ENCODE measurements at places on chromosomes 6 and 20.
A peak's percentile ranks its signal among the peaks of the same experiment; 100 is the strongest.

DNA sequence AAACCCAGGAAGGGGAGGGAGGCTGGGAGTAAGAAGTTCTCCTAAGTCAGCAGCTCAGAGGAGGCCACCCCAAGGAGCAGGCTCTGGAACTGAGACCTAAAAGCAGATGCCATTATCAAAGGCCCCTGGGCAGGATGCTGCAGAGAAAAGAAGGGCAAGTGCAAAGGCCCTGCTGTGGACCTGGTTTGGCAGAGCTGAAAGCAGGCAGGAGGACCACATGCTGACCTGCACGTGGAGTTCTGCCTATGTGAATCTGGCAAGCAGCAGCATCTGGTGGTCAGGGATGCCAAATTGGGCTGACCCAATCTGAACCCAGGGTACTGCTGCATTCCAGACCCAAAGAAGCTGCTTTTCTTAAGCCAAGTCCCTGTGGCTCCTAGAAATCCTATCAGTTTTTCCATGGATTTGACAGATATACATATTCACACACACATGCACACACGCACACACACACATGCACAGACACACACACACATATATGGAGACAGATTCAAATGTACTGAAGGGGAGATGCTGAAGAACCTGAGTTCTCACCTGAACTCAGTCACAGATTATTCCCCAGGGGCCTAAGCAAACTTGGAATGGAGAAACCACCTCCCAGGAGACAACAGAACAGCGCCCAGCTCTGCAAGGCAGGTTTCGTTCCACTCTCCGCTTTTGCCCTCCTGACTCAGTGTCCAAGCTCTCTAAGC is 119.9 kb downstream of the FOXA2 start:
- DNase-seq = no peak

GRCh38 chr6:122649701-122650100 is 39.5 kb downstream of the PKIB start:
- DNase-seq = no peak

DNA sequence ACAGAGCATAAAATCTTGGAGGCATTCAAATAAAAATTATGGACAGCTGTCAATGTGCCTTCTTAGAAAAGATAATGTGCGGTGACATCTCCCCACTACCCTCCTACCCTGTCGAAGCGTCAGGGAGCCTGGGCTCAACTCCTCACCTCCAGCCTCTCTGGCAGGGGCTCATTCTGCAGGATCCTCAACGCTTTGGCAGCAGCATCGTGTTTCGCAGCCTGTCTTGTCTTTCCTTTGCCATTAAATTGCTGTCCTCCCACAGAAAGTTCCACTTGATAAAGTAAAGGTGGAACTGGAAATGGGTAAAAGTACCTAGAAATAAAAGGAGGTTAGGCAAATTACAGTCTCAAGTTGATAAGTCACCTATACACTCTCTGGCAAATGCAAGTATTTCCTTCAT is 36.7 kb downstream of the STAU1 start:
- DNase-seq = no peak

GRCh38 chr20:52082612-52083011 is 109.0 kb downstream of the ZFP64 start:
- no peak for DNase-seq

DNA sequence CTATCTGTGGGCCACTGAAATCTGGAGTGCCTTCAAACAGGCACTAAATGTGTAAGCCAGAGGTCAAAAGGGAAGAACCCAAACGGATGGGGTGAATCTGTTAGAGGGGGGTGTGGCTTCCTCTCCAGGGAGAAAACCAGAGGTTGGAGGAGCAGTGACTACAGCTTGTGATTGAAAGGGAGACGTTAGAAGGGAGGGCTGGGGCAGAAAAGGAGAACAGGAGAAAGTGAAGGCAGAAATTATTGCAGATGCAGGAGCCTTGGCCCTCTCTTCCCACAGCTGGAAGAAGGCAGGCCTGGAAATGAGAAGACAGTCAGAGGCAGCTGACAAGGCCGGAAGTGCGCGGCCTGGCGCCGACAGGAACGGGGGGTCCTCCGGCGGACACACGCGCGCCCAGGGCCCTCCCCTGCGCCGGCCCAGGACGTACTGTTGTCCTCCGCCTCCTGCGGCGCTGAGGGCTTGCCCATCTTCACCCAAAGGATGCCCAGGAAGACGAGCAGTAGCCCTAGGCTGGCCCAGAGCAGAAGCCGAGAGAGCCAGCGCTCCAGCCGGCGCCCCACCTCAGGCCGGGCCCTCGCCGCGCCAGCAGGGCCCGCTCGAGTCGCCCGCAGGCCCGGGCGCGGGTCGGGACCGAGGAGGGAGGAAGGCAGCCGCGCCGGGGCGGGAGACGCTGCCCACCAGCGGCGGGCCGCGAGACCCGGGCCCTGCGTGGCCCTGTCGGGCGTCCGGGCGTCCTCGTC is 806 bp downstream of the LEMD2 start:
- peak; percentile 42 for DNase-seq

GRCh38 chr6:2961506-2961905 is 9.9 kb downstream of the SERPINB6 start:
- no peak for DNase-seq

DNA sequence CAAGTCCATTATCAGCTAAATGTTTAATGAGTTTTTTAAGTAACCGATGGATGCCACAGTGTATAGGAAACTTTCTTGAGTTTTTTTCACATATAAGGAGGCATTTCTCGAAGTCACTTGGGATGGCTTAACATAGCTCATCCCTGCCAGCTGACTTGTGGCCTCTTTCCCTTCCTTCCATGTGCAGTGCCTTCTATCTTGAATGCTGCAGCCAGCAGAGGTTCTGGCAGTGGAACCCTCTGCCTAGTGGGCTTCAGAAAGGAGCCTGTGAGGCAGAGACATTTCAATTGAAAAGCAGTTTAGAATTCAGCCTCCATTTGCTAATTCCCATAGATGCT is 51.9 kb downstream of the AKAP12 start:
- no peak for DNase-seq

GRCh38 chr6:85866370-85866730 is 223.7 kb upstream of the SYNCRIP start:
- DNase-seq = no peak

DNA sequence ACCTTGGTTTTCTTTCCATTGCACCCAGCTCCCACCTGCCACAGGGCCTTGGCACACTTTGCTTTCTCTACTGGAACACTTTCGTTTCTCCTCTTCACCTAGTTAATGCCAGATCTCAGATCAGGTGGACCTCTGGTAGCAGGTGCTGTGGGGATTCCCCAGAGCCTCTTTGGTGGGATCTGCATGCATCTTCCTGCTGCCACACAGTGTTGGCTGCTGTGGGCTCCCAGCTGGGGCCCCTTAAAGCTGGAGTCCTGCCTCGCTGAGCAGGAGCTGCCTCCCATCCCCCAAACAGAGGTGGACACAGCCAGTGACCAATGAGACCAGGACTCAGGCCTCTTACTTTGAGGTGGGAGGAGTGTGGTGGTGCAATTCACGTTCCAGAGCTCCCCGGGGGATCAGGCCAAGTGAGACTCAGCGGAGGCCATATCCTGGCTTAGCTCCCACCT is 28.4 kb downstream of the CEBPB start:
- no peak for DNase-seq

GRCh38 chr6:152932865-152933264 is 50.0 kb downstream of the FBXO5 start:
- DNase-seq = no peak

DNA sequence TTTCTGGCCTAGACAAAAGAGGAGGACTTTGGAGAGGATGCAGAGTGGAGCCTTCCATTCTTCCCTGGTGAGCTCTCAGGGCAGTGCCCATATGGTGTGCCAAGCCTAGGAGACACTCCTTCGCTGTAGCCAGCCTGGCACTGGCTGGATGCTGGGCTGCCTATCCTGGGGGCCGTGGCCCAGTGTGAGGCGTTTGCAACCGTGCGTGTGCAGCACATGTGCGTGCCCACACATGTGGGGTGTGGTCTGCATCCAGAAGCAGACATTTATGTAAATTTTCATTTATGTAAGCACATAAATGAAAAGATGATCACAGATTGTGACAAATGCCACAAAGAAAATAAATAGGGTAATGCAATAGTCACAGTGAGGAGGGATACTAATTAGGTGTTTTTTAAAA is 35.8 kb upstream of the ZNF831 start:
- DNase-seq = no peak

DNA sequence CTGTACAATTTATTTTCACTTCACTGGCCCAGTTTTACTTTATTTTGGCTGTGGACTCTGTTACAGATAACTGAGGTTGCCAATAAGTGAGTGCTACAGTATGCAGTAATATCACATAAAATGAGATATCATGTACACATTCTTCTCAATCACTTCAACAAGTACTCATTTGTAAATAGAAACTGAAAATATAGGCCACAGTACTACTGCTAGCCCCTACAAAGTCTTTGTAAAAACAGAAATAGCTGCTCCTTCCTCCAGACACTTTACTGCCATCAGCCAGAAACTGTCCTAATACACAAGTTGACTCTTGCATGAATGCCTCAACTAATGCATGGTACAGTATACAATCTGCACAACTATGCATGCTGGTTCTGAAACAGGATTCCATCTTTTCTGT is 9.2 kb downstream of the DTNBP1 start:
- no peak for DNase-seq

GRCh38 chr6:16669227-16669626 is 92.0 kb downstream of the ATXN1 start:
- DNase-seq = no peak

GRCh38 chr20:44714701-44715498 is at the start of gene CCN5:
Gene CCN5 (plus strand): TSS chr20:44715369. CDS start chr20:44715391, 22 bp downstream.
- peak; percentile 10 for DNase-seq

- no peak for DNase-seq
These were observed 159.5 kb upstream of the OLIG3 start for GRCh38 chr6:137653706-137654059.

DNA sequence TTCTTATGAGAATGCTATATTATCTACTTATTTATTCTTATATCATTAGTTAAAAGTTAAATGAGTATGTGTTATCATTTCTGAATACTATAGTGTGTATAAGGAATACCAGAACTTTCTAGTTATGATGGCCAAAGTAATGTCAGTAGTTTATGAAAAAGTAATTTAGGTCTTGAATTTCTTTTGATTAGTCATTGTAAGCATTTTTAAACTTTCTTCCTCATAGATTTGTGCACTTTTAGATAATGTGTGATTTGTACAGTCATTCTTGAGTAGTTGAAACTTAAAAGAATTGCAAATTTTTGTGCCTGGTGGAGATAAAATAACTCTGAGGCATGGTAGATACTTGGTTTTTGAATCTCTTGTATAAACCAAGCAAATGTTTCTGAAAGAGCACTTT is 311.3 kb downstream of the CDKAL1 start:
- DNase-seq = no peak

Data from DMS79 (cell line).